HT1080 (cell line): ENCODE measurements at places on chromosomes 11 and 22. TPM values are rescaled to one million over a fixed set of nuclear protein-coding genes. Genes with fewer than 3 reads are reported as not detected.

DDIAS gene
- 19.3 and 24.6 TPM in 2 replicates for total RNA-seq

MRGPRX3 gene
- 0.60 and 0.93 TPM in 2 replicates for total RNA-seq

SCN3B gene
- total RNA-seq, result 0.03 and 0.06 TPM in 2 replicates

RFPL1 gene
- total RNA-seq, result not detected in 2 replicates

C11orf52 gene
- not detected in 2 replicates for total RNA-seq

FXYD2 gene
- not detected in 2 replicates for total RNA-seq

SYT8 gene
- total RNA-seq, result not detected in 2 replicates

OR52B6 gene
- total RNA-seq, result not detected in 2 replicates

NELL1 gene
- total RNA-seq, result not detected in 2 replicates

UBQLN3 gene
- total RNA-seq, result not detected in 2 replicates

OR5P2 gene
- total RNA-seq, result not detected in 2 replicates

P2RY6 gene
- total RNA-seq, result 0.33 TPM in 1 of 2 replicates, not detected in the other

KIAA0930 gene
- total RNA-seq, result 51.3 and 87.7 TPM in 2 replicates

SCUBE2 gene
- 0.71 and 1.5 TPM in 2 replicates for total RNA-seq

KCNJ4 gene
- total RNA-seq, result 0.40 and 0.45 TPM in 2 replicates

CSF2RB gene
- total RNA-seq, result not detected in 2 replicates

CABP7 gene
- total RNA-seq, result 0.07 and 0.21 TPM in 2 replicates

LBHD1 gene
- 4.8 and 6.6 TPM in 2 replicates for total RNA-seq

DESI1 gene
- total RNA-seq, result 71.2 and 102 TPM in 2 replicates

HTR3B gene
- total RNA-seq, result not detected in 2 replicates

POU2AF1 gene
- total RNA-seq, result not detected in 2 replicates

NRIP3 gene
- total RNA-seq, result 52.6 and 61.3 TPM in 2 replicates
